ENCODE measurements at places on chromosomes 13 and 19.

- DNase-seq: no peak
Measured at GRCh38 chr13:40458720-40458990, 207.8 kb downstream of the FOXO1 start.

- DNase-seq: no peak
Measured at GRCh38 chr13:98687319-98687718, 65.2 kb downstream of the SLC15A1 start.

GRCh38 chr13:110466266-110466915, 95.1 kb downstream of the RAB20 start:
- no peak for DNase-seq

- DNase-seq: no peak
Measured at GRCh38 chr13:107461751-107462150, 753.6 kb downstream of the LIG4 start.

- no peak for DNase-seq
Measured at GRCh38 chr13:43128504-43128961, 105.1 kb downstream of the DNAJC15 start.

DNA sequence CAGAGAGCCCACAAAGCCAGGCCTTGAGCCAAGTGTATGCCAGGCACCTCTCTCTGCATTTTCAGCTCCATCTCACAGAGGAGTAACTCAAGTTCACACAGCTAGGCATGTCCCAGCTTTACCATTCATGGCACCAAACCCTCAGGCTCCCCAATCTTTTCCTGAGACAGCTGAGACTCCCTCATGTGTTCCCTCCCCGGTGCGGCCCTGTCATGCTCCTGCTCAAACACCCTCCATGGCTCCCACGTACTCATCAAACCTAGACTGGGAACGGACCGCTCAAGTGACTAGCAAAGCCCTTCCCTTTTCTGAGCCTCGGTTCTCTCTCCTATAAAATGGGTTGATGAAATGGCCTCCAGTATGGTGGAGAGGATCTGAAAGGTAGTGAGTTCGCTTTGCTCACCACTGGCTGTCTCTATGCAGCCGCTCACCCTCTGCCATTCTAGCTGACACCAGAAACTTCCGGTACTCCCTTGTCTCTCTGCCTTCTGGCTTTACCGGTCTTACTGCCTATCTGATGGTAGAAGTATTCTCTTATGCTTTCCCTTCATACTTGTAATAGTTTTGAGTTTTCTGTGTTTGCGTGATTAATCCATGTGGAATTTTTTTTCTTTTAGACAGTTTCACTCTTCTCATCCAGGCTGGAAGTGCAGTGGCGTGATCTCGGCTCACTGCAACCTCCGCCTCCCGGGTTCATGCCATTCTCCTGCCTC, 7.8 kb upstream of the SLC44A2 start:
- DNase-seq: no peak

GRCh38 chr13:97214921-97215320, 7.2 kb upstream of the MBNL2 start:
- no peak for DNase-seq

GRCh38 chr13:33862016-33862415, 44.1 kb downstream of the RFC3 start:
- DNase-seq: no peak

GRCh38 chr13:75693227-75693626, 57.1 kb downstream of the LMO7 start:
- DNase-seq: no peak

DNA sequence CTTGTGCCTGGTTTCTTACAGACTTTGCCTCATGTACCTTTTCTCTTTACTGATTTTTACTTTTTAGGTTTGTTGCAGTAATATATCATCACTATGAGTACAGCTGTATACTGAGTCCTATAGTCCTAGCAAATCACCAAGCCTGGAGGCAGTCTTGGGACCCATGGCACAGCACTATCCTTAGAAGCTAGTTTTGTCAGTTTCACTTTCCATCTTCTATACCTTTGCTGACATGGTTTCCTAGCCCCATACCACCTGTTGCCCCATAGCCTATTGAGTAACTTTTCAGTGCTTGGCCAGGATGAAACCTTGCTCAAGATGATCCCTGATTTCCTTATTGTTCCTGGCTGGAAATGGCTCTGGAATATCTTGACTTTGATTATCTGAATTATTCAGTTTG, 826.4 kb downstream of the GPC5 start:
- DNase-seq: no peak

DNA sequence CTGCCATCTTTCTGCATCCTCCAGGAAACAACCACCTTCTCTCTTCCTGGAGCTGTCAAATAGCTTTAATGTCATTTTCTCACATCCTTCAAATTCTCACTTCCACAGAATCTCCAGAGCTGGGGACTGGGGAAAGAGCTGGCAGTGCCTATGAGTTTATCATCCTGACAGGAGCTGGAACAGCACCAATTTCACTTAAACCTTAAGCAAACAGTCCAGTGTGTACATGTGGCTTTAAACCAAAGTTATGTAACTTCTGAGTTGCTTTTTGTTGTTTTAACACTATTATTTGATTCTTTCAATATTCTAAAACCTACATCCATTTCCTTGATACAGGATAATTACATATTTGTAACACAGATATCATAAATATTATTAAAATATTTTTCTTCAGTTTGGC, 331.5 kb upstream of the ARGLU1 start:
- no peak for DNase-seq

GRCh38 chr19:14413693-14414181, 5.4 kb downstream of the DDX39A start:
- DNase-seq: no peak

- no peak for DNase-seq
Measured at GRCh38 chr13:20035130-20035529, 76.6 kb downstream of the ZMYM2 start.

DNA sequence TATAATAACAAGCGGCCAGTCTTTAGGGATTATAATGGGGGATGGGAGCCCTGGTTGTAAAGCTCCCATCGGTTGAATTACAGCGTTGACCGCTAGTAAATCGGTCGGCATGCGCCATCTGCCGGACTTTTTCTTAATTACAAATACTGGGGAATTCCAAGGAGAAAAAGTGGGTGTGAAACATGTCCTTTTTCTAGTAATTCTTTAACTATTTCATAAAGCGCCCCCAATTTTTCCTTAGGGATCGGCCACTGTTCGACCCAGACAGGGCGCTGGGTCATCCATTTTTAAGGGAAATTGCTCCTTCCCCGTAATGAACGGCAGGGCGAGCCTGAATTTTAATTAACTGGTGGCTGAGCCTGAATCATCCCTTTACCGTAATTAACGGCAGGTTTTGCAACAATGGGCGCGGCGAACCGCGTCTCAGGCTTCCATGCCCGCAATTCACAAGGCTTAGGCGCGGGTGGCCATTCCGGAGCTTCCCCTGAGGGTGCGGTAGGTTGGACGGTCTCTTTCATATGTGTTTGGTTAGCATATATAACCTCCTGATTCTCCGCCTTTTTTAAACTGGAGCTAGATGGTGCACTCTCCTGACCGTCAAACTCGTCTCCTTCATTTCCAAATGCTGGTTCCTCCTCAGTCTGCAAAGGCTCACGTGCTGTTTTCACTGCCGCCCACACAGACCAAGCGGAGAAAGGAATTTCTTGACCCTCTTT, 30.2 kb upstream of the EVI5L start:
- DNase-seq: peak; percentile 53

DNA sequence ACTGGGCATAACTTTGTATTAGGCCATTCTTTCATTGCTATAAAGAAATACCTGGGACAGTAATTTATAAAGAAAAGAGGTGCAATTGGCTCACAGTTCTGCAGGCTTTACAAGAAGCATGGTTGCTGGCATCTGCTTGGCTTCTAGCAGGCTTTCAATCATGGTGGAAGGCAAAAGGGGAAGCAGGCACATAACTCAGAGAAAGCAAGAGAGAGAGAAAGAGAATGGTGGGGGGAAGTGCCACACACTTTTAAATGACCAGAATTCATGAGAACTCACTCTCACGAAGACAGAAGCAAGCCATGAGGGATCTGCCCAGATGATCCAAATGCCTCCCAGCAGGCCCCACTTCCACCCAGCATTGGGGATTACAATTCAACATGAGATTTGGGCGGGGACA, 179.7 kb downstream of the SPRY2 start:
- DNase-seq: no peak

DNA sequence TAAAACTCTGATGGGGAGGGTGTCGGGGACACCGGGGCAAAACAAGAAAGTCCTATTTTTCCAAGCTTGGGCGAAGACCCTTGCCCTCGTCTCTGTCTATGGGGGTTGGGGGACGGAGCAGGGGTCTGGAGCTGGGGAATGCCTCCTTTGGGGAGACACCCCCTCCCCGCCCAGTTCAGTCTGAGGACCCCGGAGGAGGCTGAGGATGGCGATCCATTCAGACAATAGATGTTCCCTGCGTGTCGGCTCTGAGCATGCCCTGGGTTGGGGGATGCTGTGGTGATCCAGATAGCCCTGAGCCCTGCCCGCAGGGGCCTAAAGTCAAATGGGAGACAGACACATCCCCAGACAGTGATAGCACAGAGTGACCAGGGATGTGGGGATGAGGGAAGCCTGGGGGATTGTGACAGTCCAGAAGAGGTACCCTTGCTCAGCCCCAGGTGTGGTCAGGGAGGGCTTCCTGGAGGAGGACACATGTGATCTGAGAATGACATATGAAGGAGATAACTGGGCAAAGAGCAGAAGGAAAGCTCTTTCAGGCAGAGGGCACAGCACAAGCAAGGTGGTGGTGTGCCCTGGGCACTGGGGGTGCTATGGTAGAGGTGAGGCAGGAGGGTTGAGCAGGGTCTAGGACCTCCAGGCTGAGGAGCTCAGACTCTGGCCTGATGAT, 9.1 kb downstream of the LRFN3 start:
- DNase-seq: no peak

- DNase-seq: no peak
Measured at GRCh38 chr13:45255247-45255987, 54.6 kb upstream of the KCTD4 start.

DNA sequence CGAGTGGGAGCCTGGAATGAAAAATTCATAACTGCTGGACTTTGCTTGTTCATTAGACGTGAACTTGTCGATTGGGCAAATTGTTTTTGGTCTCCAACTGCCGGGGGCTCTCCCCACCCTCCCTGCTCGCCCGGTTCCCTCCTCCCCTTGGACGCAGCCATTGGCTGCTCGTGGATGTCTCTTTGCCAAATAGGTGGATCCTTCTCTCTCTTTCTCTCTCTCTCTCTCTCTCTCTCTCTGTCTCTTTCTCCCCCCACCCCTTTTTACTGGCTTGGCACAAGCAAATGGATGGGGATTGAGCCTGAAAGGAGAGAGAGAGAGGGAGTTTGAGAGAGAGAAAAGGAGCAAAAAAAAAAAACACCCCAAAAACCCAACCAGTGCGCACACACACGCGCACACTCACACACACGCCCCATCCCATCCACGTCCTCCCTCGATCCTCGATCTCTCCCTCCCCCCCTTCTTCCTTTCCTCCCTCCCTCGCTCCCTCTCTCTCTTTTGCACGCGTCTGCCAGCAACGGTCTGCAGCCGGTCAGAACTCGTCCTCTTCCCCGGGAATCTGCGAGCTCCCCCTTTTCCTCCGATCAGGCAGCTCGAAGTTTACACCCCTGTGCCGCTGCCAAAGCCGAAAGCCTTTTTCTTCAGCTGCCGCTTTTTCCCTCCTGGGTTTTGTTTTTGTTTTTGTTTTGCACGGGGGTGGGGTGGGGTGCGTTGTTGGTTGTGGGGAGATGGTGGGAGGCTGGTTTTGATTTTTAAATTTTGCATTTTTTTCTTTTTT, 27.8 kb downstream of the NFIX start:
- DNase-seq: no peak

DNA sequence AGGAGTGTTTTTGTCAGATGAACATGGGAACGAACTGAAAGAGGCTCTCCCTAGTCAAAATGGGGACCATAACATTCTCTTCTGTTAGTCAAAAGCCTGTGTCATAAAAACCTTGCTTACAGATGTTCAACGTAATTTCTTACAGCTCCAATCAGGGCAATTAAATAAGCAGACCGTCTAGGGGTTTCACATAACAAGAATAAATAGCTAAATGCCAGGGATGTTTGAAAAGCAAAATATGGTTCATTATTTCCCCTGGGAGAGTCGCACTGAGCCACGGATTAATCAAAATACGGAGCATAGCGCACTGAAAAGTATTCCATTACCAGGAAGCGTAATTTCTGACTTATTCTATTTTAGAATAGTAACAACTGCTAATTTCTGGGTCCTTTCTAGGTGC, 63.7 kb upstream of the MRI1 start:
- DNase-seq: no peak
